ENCODE measurements at places on chromosomes 5 and 9. TPM values are rescaled to one million over a fixed set of nuclear protein-coding genes. Genes with fewer than 3 reads are reported as not detected.

The THBS4 gene
- total RNA-seq, result not detected

The ADAMTSL2 gene
- not detected for total RNA-seq

The ORM1 gene
- not detected for total RNA-seq

The CKMT2 gene
- not detected for total RNA-seq

The ARAP3 gene
- total RNA-seq, result 5.7 TPM

The PIP5KL1 gene
- 1.4 TPM for total RNA-seq

The PCDHA1 gene
- 0.10 TPM for total RNA-seq

All from A549 treated with CORT108297 at 1 μM for 4 hours (cell line).